ENCODE measurements at places on chromosomes 13 and 19.
A peak's percentile ranks its signal among the peaks of the same experiment; 100 is the strongest.

DNA sequence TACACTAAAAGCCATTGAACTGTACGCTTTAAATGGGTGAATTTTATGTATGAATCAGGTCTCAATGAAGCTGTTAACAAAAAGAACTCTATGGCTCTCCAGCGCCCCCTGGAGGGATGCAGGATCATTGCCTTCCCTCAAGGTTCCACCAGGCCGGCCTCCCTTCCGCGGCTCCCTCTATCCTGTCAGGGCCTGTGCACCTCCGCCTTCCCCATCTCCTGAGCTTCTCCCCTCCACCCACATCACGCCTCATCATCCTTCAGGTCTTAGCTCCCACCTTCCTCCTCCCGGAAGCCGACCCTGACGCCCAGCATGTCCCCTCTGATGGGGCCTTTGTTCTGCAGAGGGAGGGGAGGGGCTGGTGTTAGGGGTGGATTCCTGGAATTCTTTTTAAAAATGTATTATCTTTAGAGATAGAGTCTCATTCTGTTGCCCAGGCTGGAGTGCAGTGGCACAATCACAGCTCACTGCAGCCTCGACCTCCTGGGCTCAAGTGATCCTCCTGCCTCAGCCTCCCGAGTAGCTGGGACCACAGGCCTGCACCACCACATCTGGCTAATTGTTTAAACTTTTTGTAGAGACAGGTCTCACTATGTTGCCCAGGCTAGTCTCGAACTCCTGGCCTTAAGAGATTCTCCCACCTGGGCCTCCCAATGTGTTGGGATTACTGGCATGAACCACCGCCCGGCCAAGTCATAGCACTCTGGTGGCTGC, 27.7 kb downstream of the MEIS3 start:
- DNase-seq: peak; percentile 74

DNA sequence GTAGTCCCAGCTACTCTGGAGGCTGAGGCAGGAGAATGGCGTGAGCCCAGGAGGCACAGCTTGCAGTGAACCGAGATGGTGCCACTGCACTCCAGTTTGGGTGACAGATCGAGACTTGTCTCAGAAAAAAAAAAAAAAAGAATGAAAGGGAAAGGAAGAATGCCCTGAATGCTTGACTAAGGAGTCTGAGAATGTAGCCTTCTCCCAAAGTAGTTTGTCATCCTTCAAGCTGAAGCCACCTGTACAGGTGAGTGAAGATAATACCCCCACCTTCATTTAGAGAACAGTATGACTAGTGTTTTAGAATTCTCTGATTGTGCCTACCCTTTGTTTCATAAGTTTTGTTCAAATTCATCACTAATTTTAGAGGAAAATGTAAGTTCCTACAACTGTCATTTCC, 5.9 kb downstream of the RCBTB1 start:
- no peak for DNase-seq

GRCh38 chr13:33388286-33388998, 102.9 kb upstream of the STARD13 start:
- DNase-seq: no peak

DNA sequence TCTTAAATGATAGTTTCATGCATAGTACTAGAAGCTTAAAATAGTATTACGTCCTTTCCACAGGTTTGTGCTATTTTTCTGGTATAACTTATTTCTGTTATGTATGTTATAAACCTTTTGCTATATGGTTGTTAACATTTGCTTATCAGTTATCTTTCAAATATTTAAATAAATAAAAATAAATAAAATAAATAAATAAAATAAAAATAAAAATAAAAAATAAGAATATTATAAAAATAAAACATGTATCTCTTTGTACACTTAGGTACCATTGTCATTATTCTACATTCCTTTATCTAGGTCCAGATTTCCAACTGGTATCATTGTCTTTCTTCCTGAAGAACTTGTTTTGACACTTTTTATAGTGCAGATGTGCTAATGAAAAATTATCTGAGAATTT, 1310.4 kb upstream of the SLC10A2 start:
- DNase-seq: no peak

- no peak for DNase-seq
Measured at GRCh38 chr19:55131421-55131820, 14.0 kb upstream of the PPP1R12C start.

DNA sequence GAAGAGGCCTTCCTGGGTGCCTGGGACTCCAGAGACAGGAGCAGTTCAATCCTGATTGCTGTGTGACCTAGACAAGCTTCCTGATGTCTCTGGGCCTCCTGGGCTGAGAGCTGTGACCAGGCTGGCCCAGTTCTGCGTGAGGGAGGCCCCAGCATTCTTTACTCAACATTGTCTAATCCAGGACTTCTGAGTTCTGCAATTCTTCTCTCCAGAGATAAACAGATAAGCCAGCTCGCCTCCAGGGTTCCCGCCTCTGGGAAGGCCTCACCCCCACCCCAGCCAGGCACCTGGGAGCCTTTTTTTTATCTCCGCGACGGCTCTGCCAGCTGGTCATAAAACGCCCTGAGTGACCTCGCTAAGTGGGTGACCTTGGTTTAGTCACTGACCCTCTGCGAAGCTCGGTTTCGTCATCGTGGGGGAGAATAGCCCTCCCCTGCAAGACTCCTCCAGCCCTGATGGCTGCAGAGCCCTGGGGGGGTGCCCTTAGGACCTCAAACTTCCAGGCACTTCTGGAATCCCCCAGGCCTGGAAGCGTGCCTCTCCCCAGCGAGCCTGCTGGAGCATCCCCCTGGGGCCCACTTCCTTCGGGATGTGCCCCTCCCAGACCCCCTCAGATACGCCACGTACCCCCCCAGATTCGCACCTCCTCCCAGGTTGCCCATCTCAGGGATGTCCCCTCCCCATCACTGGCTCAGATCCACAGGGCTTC, 1.9 kb downstream of the SULT2B1 start:
- DNase-seq: no peak

Measured in NCI-H1105 treated with DMSO at 0.1 percent for 48 hours (cell line).